Activated CD4-positive, CD25-positive, alpha-beta regulatory T cell (primary cell): ENCODE measurements at places on chromosomes 4 and X.
A peak's percentile ranks its signal among the peaks of the same experiment; 100 is the strongest.

DNA sequence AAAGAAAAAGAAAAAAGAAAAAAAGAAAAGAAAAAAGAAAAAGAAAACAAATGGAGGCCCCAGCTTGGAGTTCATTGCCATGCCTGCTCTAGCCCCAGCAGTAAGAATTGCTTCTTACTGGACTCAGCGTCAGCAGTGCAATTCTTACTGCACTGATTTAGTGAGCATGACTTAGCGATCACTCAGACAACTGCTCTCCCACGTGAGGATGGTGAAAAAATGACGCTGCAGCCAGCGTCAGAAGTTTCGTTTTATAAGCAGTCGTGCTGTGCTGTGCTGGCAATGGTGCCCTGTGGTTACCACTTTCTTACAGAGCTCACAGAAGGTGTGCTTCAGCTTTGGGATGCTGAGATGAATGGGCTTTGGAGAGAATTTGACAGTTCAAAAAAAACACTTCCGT, 68.3 kb upstream of the DDX3X start:
- peak; percentile 2 for DNase-seq

- DNase-seq, result no peak
These were observed 120.9 kb downstream of the BEND2 start for GRCh38 chrX:18099745-18100144.

DNA sequence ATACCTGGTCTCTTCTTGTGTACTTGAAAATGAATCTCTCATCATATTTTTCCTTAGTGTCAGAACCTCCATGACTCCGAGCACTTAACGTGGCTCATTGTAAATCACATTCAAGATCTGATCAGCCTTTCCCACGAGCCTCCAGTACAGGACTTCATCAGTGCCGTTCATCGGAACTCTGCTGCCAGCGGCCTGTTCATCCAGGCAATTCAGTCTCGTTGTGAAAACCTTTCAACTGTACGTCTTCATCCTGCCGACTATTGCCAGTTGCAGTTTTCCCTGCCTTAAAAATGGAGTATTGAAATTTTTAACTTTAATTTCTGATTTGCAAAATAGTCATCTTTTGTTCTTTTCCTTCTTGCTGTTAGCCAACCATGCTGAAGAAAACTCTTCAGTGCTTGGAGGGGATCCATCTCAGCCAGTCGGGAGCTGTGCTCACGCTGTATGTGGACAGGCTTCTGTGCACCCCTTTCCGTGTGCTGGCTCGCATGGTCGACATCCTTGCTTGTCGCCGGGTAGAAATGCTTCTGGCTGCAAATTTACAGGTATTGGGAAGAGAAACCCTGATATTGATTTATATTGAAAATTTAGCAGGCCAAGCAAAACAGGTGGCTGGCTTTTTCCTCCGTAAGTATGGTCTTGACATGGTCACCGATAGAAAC, 42.4 kb upstream of the MSANTD1 start:
- DNase-seq, result no peak

- DNase-seq, result no peak
These were observed 89.4 kb downstream of the IRF2 start for GRCh38 chr4:184384810-184385557.

GRCh38 chr4:26077756-26078155, 163.7 kb downstream of the SMIM20 start:
- DNase-seq, result no peak

DNA sequence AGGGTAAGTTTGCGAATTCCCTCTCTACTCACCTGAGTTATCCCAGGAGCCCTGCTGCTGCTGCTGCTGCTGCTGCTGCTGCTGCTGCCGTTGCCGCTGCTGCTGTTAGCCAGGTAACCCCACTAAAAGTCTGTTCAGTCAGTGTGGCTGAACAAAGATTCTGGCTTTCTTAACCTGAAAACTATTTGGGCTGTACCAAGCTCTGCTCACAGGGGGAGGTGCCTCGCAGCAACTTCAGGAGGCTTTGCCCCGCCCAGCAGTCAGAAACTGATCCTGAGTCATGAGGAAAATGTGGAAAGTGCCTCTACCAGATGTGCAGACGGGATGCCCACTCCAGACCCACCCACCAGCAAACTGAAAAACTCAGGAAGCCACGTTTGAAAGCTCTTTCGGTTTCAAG, at the start of gene CAPN6:
TSS of gene CAPN6 (minus strand) at position 145 of the 400 bp plus-strand sequence. CDS start 6,547 bp downstream, outside the sequence.
- DNase-seq, result no peak

- no peak for DNase-seq
These were observed 324.8 kb upstream of the NWD2 start for GRCh38 chr4:36919721-36920120.

- no peak for DNase-seq
These were observed 1.0 kb downstream of the TBC1D9 start for GRCh38 chr4:140754918-140755773.

GRCh38 chr4:74830928-74831327, 36.6 kb upstream of the BTC start:
- DNase-seq, result no peak

DNA sequence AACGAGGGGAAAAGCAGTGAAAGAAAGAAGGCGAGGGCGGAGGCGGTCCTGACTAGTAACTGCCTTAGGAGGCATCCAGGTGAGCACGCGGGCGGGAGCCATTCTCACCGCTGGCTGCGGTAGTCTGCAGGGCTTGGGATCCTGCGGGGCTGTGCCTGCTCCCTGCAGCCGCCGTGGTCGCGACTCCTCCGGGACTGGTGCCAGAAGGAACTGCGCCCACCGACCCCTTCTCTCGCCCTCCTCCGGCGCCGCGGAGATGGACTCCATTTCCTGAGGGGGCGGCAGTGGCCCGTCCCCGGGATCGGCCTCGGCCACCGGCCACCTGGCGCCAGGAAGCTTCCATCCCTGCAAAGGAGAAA, 543 bp downstream of the NFXL1 start:
- DNase-seq, result peak; percentile 4

DNA sequence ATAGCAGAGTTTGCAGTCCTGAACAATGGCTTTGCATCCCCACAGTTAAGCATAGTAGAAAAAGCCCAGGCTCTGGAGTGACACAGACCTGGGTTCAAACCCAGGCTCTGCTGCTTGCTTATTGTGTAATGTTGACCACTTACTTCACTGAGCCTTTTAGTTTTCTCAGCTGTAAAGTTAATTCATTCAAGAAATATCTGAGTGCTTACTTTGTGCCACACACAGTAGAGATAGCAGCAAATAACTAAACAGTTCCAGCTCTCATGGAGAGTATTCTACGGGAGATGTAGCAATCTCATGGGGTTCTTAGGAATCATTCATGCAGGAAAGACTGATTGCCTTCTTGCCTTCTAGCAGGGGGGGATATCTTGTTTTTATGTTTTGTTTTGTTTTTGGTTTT, 63.2 kb downstream of the SLC9A6 start:
- DNase-seq, result no peak

GRCh38 chr4:123229286-123229685, 167.3 kb upstream of the SPRY1 start:
- DNase-seq, result no peak

DNA sequence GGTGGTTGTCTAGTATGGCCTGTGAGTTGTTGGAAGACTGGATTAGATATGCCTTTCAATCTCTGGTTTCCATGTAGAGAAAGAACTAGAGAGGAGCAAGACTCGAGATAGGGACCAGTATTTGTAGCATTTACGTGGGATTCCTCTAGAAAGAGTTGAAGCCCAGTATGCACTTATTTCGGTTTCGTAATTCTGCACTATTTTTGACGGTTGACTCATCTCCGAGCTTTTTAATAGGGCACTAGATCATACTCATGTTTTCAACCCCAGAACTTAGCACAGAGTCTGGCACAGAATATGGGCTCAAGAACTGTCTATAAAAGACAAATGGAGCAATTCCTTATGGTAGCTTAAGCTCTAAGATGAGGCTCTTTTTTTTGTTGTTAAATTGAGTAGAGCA, 15.7 kb downstream of the HELT start:
- no peak for DNase-seq

DNA sequence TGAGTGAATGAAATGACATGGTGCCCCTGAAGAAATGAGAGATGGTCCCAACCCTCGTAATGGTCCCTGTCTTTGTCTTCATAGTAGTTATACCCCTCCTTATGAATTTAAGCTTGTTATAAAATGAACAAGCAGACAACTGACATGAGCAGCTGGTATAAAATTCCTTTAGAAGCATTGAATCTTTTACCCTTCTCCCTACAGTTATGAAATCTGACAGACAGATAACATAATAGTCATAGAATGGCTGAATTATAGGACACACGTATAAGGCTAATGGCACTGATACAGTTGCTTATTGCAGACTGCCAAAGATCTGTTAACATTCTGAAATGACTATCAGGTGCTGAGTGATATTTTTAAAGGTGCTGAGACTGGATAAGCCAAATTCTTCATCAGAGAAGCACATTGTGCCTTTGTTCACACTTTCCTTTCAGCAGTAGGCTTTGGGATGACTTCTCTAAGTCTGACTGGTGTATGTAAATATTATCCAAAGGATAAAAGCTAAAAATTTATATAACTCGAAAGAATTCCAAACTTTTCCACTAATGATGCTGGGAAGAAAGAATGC, 47.4 kb upstream of the PDGFC start:
- no peak for DNase-seq
